NCI-H510A treated with DMSO at 0.1 percent for 48 hours (cell line): ENCODE measurements at places on chromosomes 12 and 14.
A peak's percentile ranks its signal among the peaks of the same experiment; 100 is the strongest.

DNA sequence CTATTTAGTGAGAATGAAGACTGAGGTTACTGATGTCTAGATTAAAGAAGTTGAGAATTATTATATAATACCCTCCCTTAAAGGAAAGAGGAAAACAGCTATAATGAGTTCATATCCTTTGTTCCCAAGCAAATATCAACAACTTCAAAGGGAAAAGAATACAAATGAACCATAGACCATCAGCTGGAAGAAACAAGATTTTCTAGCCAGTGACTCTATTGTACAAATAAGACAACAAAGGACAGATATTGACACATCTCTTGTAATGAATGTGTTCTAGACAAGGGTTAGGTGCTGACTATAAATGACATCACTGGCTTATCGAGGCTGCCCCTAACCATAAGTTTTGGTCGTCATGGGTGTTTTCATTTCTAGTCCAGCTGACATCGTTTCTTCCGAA is 48.2 kb downstream of the SLC38A4 start:
- DNase-seq, result peak; percentile 21

- DNase-seq, result no peak
These were observed 103.0 kb upstream of the NTF3 start for GRCh38 chr12:5328669-5329517.

GRCh38 chr14:79199217-79199616 is 1012.1 kb downstream of the DIO2 start:
- no peak for DNase-seq

- peak; percentile 40 for DNase-seq
These were observed 567 bp downstream of the FUT8 start for GRCh38 chr14:65412856-65413738.

- no peak for DNase-seq
These were observed 38.3 kb upstream of the GRIP1 start for GRCh38 chr12:66717036-66717673.

GRCh38 chr12:16881986-16882570 is 276.1 kb upstream of the LMO3 start:
- DNase-seq, result no peak

DNA sequence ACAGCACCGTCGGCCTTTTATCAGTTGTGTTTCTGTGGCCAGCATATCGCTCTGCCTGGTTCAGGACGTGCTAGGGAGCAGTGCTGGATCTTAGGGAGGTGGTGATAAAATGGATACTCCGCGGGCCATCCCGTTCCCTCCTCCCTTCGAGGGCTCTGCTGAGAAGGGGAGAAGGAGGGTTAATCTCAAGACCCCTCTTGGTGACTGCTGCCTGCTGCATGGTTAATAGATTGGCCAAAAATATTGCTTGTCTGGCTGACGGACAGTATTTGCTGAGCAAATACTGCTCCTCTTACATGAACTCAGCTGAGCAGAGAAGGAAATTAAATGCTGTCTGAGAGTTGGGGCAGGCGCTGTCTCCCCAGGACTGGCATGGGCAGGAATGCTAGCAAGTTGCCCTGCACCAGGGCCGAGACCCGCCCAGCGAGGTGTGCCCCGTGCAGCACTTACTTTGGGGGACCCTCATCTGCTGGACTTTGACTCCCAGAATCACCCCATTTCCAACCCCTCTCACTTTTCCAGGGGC is 1.2 kb downstream of the FBRSL1 start:
- no peak for DNase-seq

DNA sequence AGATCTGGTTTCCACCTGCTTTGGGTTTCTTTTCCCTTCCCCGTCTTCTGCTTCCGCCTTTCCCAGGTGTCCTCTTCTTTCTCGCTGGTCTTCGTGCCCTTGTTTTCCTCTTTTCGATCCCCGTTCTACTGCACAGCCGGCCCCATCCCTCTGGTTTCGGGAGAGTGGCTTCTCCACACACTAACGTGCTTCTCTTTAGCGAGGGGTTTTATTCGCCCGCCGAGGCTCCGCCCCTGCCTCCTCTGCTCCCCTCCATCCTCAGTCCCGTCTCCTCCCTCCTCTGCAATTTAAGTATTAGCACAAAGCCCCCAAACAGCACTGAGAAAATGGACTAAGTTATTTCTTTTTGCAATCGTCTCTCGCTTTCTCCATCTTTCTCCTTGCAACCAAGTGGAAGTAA is at the start of gene SLC7A8:
TSS of gene SLC7A8 (minus strand) at position 182 of the 400 bp plus-strand sequence. CDS start 746 bp downstream, outside the sequence.
- DNase-seq, result peak; percentile 42

DNA sequence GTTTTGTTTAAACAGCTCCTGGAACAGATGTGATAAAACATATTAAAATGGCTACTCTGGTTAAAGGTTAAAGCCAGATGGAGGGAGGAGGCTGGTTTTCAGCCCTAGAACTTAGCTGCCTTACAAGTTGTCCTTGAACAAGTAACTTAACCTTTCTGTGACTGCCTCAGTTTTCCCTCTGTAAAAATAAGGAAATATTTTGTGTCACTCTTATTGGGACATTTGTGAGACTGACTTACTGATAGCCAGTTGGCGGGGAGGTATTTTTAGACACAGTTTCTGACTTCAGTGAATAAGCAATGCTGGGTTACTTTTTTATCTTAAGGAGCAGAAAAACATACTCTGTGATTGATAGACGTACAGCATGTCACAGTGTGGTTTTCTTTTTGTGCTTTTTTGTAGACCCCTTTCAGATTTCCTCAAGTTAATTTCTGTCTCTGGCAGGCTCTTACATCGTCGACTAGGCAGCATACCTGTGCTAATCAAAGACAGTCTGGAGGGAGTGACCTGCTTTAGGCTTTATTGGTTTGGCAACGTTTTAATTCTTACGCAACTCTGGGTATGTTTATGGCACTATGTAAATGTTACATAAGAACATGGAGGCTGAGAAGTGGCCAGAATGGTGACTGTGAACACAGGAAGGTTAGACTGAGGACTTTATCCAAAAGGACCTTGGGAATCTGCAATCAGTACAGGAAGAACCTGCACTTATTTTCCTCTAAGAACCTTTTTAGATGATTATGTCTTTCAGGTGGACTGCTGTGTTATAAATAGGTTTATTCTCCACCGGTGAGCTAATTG is 3.3 kb downstream of the ACVR1B start:
- DNase-seq, result peak; percentile 64

DNA sequence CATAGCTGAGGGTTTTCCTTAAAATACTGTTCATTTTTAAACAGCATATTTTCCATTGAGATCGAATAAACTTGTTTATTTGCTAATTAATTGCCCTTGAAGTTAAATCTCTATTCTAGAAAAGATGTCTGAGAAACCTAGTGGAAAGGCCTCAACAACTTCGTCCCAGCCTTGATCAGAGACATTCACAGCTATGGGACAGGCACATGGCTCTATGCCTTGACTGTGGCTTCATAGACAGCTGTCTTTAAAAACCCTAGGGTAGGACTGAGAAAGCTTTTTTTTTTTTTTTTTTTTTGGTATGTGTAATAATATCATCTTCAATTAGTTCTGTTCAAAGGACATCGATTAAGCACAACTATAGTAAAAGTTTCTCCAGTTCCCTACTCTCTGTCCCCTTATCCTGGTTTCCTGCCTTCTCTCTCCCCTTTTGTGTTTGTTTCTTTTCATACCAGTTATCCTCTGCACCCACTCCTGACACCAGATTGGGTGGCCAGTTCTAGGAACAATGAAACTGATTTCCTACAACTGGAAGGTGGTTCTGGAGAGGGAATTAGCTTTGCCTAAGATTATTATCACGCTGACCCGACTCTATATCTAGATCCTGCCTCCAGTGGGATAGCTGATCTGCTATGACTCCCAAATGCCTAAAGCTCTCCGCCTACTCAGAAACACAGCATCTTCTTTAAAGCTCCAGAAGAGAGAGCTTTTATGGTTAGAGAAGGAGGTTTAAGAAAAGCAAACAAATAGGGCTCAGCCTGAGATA is 20.3 kb downstream of the SOCS2 start:
- DNase-seq, result no peak

DNA sequence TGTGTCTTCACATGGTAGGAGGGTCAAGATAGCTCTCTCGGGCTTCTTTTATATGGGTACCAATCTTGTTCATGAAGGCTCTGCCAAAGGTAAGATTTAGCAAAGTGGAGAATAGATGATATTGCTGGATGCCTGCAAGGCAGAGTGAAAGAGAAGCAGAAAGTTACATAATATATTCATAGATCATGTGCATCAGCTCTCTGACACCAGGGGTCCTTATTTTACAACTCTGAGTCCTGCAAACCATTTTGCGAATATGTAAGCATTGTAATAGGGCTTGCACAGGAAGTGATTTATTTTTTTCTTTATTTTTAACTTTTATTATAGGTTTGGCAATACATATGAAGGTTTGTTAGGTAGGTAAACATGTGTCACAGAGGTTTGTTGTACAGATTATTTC is 31.8 kb downstream of the CRADD start:
- no peak for DNase-seq

DNA sequence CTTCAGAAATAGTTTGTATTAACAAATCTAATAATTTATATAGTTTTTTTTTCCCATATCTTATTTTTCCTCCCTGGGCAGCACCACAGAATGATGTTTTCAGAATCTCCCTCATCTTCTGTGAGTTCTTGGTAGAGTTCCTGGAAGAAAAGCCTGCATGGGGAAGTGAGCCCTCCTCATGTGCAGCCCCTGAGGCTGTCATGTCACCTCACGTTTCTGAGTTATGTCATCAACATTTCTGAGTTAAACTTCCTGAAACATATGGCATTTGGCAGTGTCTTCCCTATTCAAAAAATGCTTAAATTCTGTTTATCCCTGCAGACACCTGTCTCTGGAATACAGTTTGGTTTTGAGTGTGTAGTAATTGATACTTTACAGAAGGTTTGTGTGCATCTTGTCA is 979.0 kb downstream of the TMEM121 start:
- no peak for DNase-seq

DNA sequence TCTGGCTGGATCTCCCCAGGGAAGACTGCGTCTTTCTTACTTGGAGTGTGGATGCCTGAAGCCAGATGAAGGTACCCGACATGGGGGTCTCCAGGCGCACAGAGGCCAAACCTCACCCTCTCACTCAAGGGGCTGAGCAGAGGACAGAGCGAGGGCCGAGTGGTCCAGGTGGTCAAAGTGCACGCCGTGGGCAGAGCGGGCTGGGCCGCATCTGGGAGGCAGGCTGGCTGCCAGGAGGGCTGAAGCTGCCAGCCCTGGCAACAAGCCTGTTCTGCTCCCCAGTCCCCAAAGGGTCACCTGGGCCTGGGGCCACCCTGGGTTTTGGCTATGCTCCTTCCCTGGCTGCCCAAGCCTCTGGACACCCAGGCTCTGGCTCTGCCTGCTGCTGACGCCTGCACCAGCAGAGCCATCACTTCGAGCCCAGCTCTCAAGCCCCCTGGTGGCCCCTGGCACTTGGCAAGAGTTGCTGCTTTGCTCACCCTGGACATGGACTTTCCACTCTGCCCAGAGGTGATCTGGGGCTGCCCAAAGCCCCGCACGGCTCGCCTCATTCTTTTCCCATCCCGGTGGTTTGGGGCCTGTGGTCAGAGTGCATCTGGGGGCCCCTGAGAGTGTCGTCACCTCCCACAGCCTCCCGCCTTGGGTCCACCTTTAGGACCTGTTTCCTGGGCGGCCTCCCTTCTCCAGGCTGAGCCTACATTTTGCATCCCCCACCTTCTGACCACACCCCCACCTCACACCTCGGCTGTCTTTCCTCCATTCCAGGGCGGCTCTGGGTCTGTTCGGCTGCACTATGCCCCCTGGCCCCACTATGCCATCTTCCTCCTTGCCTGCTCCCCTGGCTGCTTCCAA is 2.8 kb downstream of the ADSS1 start:
- DNase-seq, result no peak

- DNase-seq, result no peak
These were observed 26.8 kb downstream of the AMN1 start for GRCh38 chr12:31702047-31702446.

GRCh38 chr14:70203686-70204085 is 14.9 kb upstream of the SLC8A3 start:
- DNase-seq, result no peak

DNA sequence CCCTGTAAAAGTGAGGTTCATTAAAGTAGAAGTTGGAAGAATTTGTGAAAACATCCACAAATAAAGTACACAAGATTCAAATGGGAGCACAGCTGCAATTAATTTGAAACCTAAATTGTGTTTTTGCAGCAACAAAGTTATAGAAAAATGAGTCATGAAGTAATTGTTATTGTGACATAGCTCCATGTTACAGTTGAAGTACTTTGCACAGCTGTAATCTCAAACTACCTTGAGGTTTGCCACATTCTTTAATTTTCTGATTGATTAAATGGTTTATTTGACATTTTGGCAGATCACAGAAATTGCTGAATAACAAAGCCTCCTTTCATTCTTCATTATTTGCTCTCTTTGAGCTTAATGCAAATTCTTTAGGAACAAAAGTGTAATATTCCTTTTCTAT is 111.3 kb downstream of the RMST start:
- DNase-seq, result no peak

GRCh38 chr12:105110851-105111250 is 3.3 kb downstream of the WASHC4 start:
- DNase-seq, result no peak

DNA sequence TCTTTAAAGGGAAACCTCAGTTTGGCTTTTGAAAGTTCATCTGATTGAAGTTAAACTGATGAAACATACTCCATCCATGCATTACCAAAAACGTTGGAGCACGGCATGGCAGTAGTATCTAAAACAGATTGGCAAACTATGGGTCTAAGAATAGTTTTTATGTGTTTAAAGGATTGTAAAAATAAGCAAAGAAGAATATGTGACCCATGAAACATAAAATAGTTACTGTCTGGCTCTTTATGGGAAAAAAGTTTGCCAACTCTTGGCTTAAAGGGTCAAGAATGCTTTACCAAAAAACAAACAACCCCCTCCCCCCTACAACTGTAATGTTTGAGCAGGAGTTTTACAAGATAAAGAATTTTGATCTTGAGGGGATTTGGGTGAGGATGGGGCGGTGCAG is 32.6 kb downstream of the TRAF3 start:
- no peak for DNase-seq

DNA sequence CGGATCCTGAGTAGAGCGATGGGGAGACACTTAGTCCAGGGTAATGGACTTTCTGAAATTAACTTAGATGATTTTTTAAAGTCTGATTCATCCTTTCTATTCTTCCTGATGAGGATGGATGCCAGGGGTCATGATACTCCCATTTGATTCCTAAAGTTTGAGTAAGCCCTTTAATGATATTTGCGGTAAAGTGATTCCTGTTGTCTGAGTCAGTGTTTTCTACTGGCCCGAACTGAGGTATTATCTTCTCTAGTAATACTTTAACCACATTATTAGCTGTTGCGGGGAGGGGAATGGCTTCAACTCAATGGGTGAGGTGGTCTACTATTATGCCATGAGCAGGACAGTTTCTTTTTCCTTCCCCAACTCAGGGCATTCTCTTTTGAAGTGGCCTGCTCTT is 111.6 kb downstream of the RIN3 start:
- DNase-seq, result no peak

- no peak for DNase-seq
These were observed 165.8 kb downstream of the MON2 start for GRCh38 chr12:62632411-62632918.

- DNase-seq, result no peak
These were observed 29.8 kb upstream of the STRAP start for GRCh38 chr12:15852383-15852782.

- no peak for DNase-seq
These were observed 68.7 kb downstream of the DICER1 start for GRCh38 chr14:95088665-95089064.

- no peak for DNase-seq
These were observed 44.7 kb upstream of the FBRSL1 start for GRCh38 chr12:132444957-132445883.
